H9 (cell line): ENCODE measurements at places on chromosomes 1 and 21. TPM values are rescaled to one million over a fixed set of nuclear protein-coding genes. Genes with fewer than 3 reads are reported as not detected.

The FCGR1A gene
- not detected in 2 replicates for total RNA-seq

- no peaks in the 10 kb centered on the region for H3K27me3 ChIP-seq
- H3K4me1 ChIP-seq = no peaks in the 10 kb centered on the region
- H3K36me3 ChIP-seq = peaks cover 13% of the 10 kb centered on the region
- H3K27ac ChIP-seq = no peak overlapping the region
- DNase-seq = no peak
These were observed 550 bp upstream of the SYT11 start for GRCh38 chr1:155858800-155859233.

The CYP4Z1 gene
- total RNA-seq = not detected in 2 replicates

- H3K4me3 ChIP-seq = no peak overlapping the region
- H3K27me3 ChIP-seq = no peaks in the 10 kb centered on the region
- peaks cover 75% of the 10 kb centered on the region for H3K36me3 ChIP-seq
- no peak overlapping the region for H3K27ac ChIP-seq
- no peak for DNase-seq
- no peaks in the 10 kb centered on the region for H3K4me1 ChIP-seq
These were observed 26.0 kb downstream of the PTP4A2 start for GRCh38 chr1:31911994-31912780.

DNA sequence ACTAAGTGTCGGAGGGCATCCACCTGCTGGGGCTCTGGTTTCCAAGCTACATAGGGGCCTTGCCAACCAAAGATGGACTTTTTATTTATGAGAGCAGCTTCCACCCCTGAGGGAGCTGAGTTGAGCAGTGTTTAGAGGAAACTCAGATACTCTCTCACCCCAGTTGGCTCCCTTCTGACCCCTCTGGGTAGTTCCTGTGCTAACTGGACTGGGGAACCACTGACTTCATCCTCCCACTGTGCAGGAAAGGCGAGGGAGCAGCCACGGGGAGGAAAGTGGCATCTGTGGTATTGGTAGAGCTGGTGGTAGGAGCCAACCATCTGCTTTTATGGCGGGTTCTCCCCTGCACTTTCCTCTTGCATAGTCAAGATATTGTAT lies 70.4 kb downstream of the MPZL1 start:
- H3K4me3 ChIP-seq = no peak overlapping the region
- H3K36me3 ChIP-seq = peaks cover 51% of the 10 kb centered on the region
- no peak for DNase-seq
- H3K27me3 ChIP-seq = no peaks in the 10 kb centered on the region
- peaks cover 12% of the 10 kb centered on the region for H3K4me1 ChIP-seq
